ENCODE measurements at places on chromosomes 2 and 18.

DNA sequence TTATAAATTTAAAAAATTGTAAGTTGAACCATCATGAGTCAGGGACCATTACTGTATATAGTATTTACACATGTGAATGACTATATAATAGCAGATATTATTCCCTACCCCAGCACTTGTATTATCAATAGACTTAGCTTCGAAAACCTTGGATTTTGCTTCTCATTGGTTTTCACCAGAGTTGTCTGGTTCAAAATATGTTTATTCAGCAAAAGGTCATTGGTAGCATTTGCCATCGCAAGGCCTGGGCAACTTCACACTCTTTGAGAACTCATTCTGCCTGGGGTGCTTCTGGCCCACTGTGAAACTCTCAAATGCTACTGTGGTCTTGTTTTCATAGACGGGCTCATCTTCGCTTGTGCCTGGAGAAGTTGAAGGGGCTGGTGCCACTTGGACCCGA, 20.1 kb downstream of the MXD1 start:
- no peak for DNase-seq

GRCh38 chr2:160679686-160680085, 186.1 kb upstream of the RBMS1 start:
- no peak for DNase-seq

GRCh38 chr2:186962085-186962747, 113.2 kb upstream of the ZSWIM2 start:
- DNase-seq, result peak; percentile 42

GRCh38 chr2:7333960-7334493, 416.8 kb downstream of the RNF144A start:
- DNase-seq, result no peak

DNA sequence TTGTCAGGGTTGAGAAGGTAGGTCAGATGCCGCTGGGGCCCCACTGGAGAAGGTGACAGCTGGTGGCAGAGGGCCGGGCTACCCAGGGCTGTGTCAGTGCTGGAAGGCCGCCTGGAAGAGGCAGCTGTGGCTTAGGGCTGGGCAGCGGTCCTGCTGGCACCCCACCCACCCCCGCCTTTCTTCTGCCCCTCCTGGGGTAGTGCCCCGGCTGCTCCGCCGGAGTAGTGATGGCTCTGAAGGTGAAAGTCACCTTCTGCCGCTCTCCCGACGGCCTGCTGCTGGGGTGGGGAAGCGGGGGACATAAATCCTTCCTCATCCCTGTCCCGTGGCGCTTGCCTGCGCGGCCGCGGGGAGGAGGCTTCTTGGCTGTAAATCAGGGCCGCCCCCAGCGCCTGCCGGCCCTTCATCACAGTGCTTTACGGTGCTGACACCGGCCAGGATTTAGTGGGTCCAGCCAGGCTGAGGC, 332.2 kb downstream of the DYSF start:
- DNase-seq, result no peak

GRCh38 chr2:76749858-76750257, 772.3 kb downstream of the LRRTM4 start:
- no peak for DNase-seq

GRCh38 chr18:48994044-48994651, 43.4 kb upstream of the SMAD7 start:
- no peak for DNase-seq

DNA sequence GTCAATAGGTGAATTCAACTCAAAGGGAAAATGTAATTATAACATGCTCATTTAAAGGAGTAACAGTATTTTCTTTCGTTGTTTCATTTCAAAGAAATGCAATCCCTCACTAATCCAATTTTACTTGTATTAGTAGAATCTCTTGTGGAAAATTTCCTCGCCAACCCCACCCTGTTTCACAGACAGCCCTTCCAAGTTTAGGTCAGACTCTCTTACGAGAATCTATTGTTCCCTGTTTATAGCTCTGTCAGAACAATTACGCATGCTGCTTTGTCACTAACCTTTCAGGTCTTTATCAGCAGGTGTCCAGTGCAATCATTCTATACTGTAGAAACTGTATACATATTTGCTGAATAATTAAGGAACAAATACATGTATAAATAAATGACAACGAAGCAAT, 657.8 kb upstream of the LINC00305 start:
- DNase-seq, result no peak

GRCh38 chr2:73059106-73059505, 12.4 kb downstream of the SFXN5 start:
- no peak for DNase-seq

DNA sequence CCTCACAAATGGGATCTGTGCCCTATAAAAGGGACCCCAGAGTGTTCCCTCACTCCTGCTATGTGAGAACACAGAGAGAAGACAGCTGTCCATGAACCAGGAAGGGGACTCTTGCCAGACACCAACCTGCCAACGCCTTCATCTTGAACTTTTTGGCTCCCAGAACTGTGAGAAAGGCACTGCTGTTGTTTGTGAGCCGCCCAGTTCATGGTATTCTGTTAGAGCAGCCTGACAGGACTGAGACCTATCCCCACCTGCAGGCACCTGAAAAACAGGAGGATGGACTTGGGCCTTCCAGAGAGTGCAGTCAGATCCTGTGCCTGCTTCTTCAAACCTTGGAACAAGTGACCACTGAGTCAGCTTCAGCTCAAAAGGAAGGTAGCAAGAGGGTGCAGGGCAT, 51.4 kb downstream of the CRACDL start:
- no peak for DNase-seq

- no peak for DNase-seq
These were observed 24.1 kb upstream of the NFATC1 start for GRCh38 chr18:79371561-79372121.

GRCh38 chr2:49948744-49949143, 794.4 kb upstream of the FSHR start:
- DNase-seq, result no peak

DNA sequence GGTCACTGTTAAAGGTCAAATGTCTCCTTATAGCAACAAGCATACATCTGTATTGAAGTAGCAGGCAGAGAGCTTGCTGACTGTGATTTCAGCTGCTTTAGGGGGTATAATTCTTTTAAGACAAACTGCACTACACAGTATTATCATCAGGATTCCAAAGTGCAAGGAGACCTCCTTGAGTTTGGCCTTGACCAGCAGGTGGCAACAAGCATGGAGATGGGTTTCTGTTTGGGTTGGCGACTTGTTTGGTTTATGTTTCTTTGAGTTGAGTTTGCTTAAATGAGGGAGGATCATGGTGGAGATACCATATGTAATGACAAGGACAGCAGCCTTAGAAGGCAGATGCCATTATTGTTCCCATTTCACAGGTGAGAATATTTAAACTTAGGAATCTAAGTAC, 681.0 kb upstream of the ID2 start:
- no peak for DNase-seq

GRCh38 chr2:159476329-159476728, 140.0 kb downstream of the BAZ2B start:
- no peak for DNase-seq

DNA sequence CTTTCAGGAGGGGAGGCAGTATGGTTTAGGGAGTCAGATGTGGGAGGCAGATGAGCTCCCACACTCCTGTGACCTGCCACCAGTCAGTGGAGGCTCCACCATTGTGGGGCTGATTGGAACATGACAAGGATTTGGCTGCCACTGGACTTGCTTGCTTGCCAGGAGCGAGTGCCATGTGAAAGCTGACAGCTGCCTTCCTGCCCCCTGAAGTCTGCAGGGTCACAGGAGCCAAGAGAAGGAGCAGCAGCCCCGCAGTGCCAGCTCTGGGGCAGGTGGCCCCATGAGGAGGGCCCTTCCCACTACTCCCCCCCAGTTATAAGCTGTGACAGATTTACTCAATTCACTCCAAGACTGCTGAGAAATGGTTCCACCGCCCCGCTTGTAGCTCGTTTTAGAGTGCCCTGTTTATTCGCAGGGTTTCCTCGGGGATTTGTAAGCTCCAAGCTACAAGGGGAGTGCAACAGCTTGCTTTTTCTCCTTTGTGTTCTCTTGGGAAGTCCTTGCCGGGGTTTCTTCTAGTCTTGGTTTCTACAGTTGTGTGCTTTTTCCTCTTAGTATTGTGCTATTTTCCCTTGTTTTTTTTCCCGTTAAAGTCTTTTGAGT, 414.3 kb downstream of the MEIS1 start:
- DNase-seq, result no peak

DNA sequence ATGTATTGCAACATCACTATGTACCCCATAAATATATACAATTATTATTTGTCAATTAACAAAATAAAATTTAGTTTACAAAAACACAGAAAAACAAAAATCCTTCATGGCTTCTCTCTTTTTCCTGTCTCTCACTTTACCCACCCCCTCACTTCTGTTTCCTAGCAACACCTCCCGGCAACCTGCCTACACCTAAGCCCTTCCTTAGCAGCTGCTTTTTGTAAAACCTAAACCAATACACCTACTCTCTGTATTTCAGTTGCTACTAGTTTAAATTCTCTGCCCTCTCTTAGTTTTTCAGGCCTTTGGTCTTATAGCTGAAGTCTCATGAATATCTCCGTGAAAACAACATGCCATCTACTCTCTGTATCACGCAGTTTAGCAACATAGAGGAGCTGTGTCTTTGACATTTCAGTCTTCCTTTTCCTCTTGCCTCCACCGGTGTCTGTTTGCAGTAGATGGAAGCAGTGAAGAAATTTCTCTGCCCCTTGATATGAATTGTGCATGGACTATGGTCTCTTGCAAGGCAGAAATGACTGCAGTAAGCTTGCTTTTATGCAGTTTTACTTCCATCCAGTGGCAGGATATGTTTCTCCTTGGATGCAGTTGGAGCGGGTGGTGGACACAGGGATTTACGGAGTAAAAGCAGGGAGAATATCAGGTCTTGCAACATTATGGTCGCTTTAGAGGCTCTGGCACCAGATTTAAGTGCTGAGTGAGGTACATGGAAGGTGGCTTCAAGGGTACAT, 42.0 kb upstream of the ZDBF2 start:
- DNase-seq, result no peak

DNA sequence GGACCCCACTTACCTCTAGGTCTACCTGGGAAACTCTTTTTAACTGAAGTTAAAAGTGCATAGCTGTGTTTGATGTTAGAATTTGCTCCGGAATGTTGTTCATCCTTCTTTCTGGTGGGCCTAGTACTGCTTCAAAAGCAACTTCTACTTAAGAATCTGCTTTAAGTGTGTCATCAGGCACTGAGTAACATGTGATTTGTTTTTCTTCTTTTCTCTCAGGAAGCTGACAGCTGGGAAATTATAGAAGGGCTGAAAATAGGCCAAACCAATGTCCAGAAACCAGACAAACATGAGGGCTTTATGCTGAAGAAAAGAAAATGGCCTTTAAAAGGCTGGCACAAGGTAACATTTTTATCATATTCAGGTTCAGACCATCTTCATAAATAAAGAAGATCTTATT, 122.9 kb downstream of the PRKRA start:
- no peak for DNase-seq

- no peak for DNase-seq
These were observed 244.5 kb downstream of the TCF4 start for GRCh38 chr18:55343396-55344073.

DNA sequence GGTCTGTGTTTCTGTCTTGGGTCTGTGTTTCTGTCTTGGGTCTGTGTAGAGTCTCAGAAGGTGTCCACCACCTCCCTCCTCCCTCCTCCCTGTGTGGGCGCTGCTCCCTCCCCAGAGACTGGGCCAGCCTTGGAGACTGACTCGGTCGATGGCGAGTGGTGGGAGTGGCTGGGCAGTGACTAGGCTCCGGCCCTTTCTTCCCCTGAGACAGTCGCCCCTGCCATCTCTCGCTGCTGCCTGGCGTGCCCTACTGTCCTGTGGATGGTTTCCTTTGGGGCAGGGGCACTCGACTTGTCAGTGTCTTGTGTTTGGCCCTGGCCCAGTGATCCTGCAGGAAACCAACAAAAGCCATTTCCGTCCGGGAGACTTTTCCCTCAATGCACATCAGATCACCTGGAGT, 215.8 kb downstream of the NDUFA10 start:
- peak; percentile 40 for DNase-seq
